Erythroblast (primary cell): ENCODE measurements at places on chromosomes 2 and 18.

DNA sequence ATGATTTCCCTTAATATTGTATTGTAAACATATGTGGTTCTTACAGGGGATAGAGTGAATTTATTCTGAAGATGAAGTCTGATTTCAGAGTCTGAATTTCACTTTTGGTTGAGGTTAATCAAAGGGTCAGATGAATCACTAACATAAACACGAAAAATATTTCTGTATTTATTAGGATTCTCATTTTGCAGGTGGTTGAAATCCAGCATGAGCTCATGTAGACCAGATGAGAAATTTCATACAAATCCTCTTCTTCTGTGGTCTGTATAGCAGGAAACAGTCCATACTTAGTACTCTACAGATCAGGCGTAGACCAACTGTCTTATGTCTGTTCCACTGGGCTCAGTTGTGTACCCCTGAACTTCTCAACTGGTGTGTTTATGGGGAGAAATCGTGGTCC, 157.8 kb downstream of the BABAM2 start:
- DNase-seq: no peak

GRCh38 chr18:41391616-41392595, 563.1 kb upstream of the PIK3C3 start:
- peak; percentile 22 for DNase-seq

- no peak for DNase-seq
Measured at GRCh38 chr2:235048549-235048948, 96.7 kb downstream of the SH3BP4 start.

- DNase-seq: no peak
Measured at GRCh38 chr2:139317259-139317658, 537.1 kb upstream of the NXPH2 start.

GRCh38 chr18:69208545-69208944, 192.1 kb upstream of the DOK6 start:
- no peak for DNase-seq

GRCh38 chr2:23492921-23493320, 107.9 kb downstream of the KLHL29 start:
- DNase-seq: no peak
